ENCODE measurements at places on chromosomes 1 and 21. TPM values are rescaled to one million over a fixed set of nuclear protein-coding genes. Genes with fewer than 3 reads are reported as not detected.

Gene AIDA
- total RNA-seq = 81.5 TPM

Gene LDLRAD1
- not detected for total RNA-seq

Gene WNT9A
- total RNA-seq = 0.61 TPM

Gene OR2M7
- not detected for total RNA-seq

Gene EDN2
- total RNA-seq = not detected

Gene BMP8A
- total RNA-seq = not detected

Gene ELAVL4
- not detected for total RNA-seq

Gene ARHGEF19
- total RNA-seq = 6.8 TPM

Gene DIRAS3
- total RNA-seq = 2.2 TPM

Gene LYPD8
- not detected for total RNA-seq

Gene UBE2G2
- 69.5 TPM for total RNA-seq

DNA sequence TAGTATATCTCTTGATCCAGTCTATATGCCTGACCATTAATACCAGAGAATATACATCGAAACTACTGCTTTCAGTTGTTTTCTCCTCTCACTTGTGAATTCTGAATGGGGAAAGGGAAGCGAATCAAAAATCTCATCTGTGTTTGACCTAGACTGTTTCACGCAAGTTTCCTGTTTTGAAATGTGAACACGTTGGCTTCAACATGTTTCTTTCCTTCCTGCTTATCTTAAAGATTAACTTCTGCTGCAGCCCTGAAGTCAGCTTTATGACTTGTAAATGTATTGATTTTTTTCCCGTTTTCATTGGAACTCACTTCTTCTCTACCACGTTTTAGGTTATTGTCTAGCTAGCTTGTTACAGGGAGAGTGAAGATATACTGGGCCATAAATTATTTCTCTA is 49.9 kb downstream of the SNX27 start:
- DNase-seq = no peak

DNA sequence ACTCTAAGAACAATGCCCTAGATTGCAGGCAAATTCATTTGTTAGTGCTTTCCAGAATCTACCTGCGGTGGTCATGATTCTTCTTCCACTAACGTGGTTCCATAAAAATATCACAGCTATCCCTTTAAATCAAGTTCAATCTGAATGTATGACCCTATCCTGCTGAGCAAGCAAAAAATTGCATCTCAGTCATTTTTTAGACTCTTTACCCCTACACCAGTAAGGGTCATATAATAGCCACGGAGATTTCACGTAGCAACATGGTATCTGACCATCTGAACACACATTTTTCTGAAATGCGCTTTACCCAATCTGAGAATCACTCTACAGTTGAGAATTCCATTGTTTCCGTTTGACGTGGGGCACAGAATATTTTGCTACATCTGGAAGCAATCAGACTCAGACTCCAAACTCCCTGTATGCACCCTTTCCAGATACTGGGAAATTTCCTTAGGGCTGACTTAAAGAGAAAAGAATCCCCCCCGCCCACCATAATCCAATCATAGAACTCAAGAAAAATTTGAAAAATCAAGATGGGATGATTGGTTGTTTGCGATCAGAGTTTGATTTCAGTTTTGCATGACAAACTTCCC is 699.2 kb upstream of the ZP4 start:
- peak; percentile 90 for DNase-seq

DNA sequence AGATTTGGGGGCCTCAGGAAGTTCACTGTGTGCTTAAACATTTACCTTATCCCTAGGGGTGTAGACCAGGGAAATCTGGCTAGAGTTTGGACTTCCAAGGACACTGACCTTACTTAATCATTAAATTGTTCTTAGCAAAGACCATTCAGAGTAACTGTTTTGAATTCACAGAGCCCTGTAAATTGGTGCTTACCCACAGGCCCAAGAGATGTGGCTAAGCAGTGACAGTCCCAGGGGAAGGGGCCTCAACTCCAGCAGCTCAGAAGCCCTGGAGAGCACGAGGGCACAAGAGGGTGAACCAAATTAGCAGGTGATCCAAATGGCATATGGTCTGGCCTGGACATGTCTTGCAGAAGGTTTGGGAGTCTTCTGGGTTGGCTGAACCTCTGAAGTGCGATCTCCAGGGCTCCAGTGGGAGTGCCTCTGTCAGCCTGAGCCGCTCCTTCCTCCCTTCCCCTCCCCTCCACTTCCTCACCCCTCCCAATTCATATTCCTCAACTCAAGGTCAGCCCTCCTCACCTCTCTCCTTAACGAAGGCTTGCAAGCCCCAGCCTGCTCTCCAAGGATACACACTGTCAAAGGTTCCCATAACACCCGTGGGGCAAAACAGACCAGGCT is 4.3 kb downstream of the PAQR7 start:
- DNase-seq = no peak

GRCh38 chr21:43939443-43940328 is 72.4 kb upstream of the TRAPPC10 start:
- no peak for DNase-seq

DNA sequence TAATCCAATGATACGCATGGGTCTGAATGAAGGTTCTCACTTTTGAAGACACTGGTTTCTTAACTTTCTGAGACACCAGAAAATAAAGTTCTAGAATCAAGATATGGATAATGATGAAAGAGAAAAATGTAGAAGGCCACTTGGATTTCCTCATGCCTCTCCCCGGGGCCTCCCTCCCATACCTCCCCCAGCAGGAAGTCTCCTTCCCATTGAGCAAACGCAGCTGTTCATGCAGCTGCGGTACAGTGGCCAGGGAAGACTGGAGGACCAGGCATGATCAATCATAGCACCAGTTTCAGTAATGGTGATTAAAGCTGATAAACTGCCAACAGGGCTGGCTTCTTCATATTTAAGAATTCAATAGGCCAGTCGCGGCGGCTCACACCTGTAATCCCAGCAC is 10.9 kb upstream of the UBR4 start:
- DNase-seq = no peak

DNA sequence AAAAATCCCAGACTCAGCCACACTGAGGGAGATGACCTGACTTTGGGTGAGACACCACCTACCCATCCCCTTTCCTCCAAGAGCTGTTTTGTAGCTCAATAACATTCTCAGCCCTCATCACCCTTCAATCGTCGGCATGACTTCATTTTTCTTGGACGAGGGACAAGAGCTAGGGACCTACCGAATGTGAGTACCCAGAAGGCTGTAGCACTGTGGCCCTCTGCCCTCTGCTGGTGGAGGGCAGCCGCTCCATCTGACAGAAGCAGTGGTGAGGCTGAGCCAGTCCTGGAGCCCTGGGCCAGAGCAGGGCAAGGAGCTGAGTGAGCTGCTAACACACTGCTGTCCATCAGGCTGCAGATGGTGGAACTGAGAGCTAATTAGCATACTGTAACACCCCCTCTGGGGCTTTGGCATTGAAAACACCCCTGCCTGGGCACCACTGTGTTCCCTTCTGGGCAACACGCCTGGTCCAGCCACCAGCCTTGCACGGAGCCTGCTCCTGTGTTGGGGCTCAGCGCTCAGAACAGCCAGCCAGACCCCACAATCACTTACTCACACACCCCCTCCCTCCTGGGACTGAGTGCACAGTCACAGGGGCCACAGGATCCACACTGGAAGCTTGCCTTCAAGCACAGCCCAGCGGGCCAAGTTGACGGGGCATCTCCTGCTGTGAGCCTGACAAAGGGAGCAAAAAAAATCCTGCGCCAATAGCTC is 18.3 kb upstream of the ALPL start:
- peak; percentile 77 for DNase-seq

DNA sequence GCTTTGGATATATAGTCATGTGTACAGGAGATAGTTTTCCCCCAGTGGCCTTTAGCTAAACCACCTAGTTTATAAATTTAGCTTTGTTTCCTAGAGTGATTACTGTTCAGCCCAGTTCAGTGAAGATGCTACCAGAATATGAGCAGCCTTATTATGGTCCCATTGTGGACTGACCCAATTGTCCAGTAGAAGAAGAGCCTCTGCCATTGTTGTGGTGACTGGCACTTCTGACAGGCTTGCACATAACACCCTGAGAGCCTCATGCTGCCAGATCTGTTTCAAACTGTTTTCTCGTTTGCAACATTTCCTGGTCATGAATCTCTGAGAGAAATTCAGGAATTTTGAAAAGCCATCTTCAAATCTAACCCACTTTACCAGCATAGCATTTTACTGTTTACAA is 20.6 kb downstream of the KPNA6 start:
- no peak for DNase-seq

- no peak for DNase-seq
Observed at GRCh38 chr1:153801786-153802697, 26.8 kb downstream of the SLC27A3 start.

DNA sequence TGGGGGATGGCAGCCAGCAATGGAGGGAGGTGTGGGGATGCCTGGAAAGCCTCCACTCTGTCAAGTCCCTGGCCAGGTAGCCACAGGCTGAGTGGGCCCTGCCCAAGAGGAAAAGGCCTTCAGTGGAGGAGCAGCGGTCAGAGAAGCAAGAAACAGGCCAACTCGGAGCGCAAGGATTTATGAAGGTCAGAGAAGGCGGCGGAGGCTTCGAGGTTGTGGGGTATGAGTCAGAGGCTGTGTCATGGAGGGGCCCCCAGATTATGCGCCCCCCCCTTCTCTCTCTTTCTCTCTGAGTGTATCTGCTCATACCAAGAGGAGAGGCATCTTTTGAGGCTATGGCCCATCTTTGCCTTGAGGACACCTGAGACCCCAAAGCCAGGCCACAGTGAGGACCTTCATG is 99.5 kb downstream of the CASZ1 start:
- peak; percentile 3 for DNase-seq

- DNase-seq = no peak
Observed at GRCh38 chr1:172537827-172538391, 5.0 kb downstream of the SUCO start.

- no peak for DNase-seq
Observed at GRCh38 chr1:224763126-224763775, 147.1 kb downstream of the CNIH3 start.

DNA sequence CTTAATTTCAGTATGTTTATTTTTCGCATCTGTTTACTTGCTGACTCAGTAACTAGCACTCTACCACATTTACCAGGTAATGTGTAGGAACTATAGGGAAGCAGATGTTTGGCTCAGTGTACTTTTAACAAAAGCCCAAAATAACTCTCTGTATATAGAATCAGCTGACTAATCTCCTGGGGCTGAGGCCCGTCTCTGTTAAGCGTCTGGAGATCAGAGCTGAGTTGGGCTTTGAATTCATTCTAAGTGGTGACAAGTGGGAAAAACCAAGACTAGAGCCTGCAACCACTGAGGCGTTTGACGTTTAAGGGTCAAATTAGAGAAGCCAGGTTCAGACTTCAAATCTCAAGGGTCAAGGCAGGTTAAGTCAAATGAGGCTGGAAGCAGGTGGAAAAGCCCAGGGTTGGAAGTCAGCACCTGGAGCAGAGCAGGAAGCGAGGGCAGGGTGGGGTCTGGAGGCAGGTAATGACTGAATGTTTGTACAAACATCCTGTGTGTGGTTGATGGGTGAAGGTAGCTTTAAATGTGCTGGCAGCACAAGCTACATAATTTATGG is 56.8 kb upstream of the LYST start:
- peak; percentile 22 for DNase-seq

GRCh38 chr1:2335721-2336455 is 55.5 kb downstream of the MORN1 start:
- no peak for DNase-seq

GRCh38 chr1:9689011-9689706 is 37.6 kb downstream of the PIK3CD start:
- peak; percentile 58 for DNase-seq

GRCh38 chr1:166485620-166486019 is 318.8 kb upstream of the FAM78B start:
- DNase-seq = peak; percentile 73

DNA sequence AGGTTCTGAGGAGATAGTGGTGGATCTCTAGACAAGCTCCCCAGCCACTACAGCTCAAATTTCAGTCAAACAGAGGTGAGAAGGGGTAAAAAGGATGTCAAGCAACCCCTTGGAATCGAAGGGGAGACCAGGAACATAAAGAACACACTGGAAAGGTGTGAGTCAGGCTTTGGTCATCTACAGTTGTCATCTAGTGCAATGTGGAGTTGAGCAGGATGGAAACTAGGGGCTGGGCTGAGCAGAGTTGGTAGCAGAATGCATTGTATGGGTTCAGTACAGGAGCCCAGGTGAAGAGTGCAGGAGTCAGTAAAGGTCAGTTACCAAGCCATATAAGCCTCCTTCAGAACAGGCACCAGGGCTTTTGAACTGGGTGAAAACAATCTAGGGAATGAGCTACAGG is 52.7 kb upstream of the VAV3 start:
- no peak for DNase-seq

DNA sequence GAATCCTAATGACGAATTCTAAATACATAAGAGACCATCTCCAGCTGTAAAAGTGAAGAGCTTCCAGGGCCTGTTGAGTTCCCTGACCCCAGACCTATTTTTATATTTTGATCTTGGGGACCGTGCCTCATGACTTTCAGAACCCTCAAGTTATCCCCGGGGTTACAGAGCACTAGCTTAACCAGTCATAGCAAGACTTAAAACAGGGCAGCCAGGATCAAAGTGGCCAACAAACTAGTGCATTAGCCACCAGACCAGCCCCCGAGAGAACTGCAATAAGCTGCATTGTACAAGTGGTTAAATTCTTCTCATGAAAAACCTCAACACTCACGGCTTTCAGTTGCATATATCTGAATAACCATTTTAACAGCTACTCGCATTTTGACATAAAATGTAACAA is 183.0 kb downstream of the BARHL2 start:
- DNase-seq = no peak
